ENCODE measurements at places on chromosomes 7 and 10. TPM values are rescaled to one million over a fixed set of nuclear protein-coding genes. Genes with fewer than 3 reads are reported as not detected.

Gene UCN3
- not detected for total RNA-seq

DNA sequence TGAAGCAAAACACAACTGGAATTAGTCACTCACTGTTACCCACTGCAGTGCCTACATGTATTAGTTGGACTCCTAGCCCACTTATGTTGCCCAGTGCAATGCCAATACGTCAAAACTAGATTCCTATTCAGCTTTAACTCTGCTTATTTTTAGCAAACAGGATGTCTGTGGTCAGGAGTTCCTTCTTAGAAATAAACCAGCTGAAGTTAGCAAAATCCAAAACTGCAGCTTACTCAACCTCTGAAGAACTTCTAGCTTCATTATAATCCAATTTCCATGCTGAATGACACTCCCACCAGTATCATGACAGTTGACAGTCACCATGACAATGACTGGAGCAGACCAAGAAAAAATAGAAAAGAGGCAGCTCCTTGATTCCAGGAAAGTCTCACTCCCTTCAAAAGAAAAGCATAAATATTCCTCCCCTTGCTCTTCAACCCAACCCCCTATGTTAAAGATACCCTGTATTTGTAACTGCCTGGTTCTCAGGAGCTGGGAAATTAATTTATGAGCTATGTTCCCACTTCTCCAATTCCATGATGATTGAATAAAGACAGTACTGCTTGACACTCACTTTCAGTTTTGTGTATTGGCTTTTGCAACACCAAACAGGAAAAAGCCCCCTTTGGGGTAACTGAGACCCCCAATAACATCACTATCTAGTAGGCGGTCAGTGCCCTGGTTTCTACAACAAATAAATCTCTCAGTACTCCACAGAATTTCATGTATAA, 327.4 kb downstream of the SORCS1 start:
- no peak for DNase-seq

DNA sequence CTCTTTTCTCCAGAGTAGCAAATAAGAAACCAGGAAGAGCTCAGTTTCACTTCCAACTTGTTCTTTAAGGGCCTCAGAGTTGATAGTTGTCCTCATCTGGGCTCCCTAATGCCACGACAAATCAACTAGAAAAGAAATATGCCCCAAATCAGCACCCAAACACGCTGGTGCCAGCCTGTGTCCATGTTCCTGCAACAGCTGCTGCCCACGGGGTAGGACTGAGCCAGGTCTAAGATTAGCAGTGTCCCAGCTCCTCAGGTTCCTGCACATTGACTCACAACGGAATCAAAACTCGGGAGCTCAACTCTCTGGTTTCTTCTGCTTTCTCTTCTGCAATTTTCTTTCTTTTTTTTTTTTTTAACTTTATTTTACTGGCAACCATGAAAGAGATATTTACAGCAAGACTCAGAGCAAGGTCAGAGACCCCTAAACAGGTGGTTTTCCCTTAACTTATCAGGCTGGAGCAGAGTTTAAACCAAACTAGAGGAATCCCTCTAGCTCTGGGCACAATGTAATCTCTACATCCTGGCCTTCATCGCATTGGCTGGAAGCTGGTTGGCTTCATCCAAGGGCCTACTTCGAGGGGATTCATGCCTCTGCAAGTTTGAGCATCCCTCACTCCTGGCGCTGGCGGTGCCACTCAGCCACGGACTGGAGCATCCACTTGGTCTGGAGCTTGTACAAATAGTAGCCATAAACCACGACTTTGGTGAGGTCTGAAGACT, 126.1 kb downstream of the PFKFB3 start:
- peak; percentile 85 for DNase-seq

DNA sequence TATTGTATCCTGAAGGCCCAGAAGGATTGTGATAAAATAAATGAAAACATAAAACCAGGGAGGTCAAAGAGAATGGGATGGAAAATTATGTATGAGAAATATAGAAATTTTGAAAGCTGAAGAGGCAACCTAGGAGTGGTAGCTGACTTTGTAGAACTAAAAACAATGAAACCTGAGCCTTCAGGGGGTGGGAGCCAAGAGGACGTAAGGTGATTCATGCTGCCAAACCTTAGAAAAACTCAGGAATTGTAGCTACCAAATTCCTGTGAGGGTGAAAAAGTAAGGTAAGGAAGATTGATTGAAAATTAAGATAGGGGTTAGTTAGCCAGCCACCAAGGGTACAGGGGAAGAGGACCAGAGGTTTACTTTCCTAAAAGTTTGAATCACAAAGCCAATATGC, 213.2 kb downstream of the KCND2 start:
- DNase-seq = no peak
